ENCODE measurements at places on chromosomes 16 and 17.
A peak's percentile ranks its signal among the peaks of the same experiment; 100 is the strongest.

GRCh38 chr17:79304884-79305283 lies 230.3 kb downstream of the ENGASE start:
- DNase-seq, result no peak

DNA sequence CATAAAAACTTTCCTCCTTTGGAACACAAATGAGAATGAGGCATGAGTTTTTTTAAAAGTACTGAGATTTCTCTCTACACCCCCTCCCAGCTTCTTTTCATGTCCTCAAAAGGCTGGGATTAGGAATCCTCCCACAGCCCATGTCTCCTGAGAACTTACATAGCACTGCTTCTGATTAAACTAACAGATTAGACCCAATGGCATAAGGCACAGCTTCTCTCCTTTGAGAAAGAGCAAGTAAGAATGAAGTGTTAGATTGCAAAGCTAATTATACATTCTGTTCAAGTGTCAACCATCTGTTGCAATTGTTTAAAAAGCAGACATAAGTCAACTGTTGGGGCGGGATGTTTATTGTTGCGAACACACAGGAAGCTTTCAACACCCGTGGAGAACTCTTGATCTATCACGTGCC lies 715.1 kb downstream of the CDH11 start:
- no peak for DNase-seq

GRCh38 chr17:57487573-57487972 lies 231.2 kb downstream of the MSI2 start:
- no peak for DNase-seq

DNA sequence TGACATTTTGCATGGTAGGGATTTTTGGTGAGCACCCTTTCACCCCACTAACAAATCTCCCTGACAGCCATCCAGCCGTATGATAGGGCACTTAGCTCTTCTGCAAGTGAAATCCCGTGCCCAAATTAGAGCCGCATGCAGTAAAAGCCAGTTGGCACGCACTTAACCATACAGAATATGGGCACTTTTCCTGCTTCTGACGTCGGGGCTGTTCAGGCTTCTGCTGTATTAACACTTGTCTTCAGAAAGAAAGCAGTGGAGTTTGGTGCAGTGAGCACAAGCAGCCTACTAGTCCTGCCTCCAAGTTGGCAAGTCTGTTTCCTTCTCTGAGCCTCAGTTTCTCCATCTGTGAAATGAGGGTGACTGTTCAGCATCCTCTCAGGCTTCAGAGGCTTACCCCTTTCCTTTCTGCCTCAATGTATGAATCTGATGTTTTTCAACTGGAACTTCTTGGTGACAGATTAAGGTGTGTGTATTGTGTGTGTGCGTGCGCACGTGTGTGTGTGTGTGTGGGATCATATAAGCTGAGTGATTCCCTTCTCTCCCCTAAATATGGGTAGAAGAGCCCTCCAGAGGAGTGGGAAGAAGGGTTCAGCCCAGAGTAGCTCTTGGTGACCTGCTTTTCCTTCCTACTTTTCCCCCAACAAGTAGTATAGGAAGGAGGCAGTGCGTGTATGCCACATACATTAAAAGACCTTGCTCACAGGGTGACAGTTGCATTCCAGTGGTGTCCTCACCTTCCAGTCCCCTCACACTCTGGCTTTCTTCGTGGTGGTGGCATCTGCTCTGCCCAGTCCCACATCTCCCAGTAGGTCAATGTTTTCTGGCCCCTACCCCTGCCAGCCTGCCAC lies 19.0 kb downstream of the IGF2BP1 start:
- no peak for DNase-seq

GRCh38 chr16:70715055-70715858 lies 29.4 kb upstream of the MTSS2 start:
- DNase-seq, result no peak

- no peak for DNase-seq
Observed at GRCh38 chr17:16313139-16314090, 39.9 kb downstream of the CENPV start.

DNA sequence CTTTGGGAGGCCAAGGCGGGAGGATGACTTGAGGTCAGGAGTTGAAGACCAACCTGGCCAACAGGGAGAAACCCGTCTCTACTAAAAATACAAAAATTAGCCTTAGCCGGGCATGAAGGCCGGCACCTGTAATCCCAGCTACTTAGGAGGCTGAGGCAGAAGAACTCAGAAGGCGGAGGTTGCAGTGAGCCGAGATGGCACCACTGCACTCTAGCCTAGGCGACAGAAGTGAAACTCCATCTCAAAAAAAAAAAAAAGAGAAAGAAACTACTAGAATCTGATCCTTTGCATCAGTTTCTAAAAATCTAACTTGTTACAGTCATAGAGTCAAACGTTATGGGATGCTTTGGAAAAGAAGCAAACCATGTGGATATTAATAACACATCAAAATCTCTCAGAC lies 1.6 kb upstream of the PECAM1 start:
- no peak for DNase-seq

DNA sequence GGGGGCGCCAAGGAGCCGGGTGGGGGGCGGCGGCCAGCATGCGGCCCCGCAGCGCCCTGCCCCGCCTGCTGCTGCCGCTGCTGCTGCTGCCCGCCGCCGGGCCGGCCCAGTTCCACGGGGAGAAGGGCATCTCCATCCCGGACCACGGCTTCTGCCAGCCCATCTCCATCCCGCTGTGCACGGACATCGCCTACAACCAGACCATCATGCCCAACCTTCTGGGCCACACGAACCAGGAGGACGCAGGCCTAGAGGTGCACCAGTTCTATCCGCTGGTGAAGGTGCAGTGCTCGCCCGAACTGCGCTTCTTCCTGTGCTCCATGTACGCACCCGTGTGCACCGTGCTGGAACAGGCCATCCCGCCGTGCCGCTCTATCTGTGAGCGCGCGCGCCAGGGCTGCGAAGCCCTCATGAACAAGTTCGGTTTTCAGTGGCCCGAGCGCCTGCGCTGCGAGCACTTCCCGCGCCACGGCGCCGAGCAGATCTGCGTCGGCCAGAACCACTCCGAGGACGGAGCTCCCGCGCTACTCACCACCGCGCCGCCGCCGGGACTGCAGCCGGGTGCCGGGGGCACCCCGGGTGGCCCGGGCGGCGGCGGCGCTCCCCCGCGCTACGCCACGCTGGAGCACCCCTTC lies 484 bp downstream of the FZD2 start:
- DNase-seq, result peak; percentile 41

- peak; percentile 58 for DNase-seq
Observed at GRCh38 chr17:36072431-36073121, 8.5 kb downstream of the CCL18 start.

- DNase-seq, result peak; percentile 71
Observed at GRCh38 chr16:53545433-53545832, 42.4 kb upstream of the AKTIP start.

- DNase-seq, result no peak
Observed at GRCh38 chr16:48596326-48596725, 13.7 kb downstream of the N4BP1 start.

Data from common myeloid progenitor, CD34-positive (primary cell).